ENCODE measurements at places on chromosomes 7 and 10.

GRCh38 chr7:79376299-79377025, 77.0 kb downstream of the MAGI2 start:
- no peak for DNase-seq

GRCh38 chr10:122349758-122350369, 24.6 kb upstream of the PLEKHA1 start:
- no peak for DNase-seq

GRCh38 chr10:48497780-48498770, 106.8 kb downstream of the ARHGAP22 start:
- DNase-seq: no peak

GRCh38 chr7:114180556-114181266, 233.9 kb upstream of the FOXP2 start:
- DNase-seq: no peak

DNA sequence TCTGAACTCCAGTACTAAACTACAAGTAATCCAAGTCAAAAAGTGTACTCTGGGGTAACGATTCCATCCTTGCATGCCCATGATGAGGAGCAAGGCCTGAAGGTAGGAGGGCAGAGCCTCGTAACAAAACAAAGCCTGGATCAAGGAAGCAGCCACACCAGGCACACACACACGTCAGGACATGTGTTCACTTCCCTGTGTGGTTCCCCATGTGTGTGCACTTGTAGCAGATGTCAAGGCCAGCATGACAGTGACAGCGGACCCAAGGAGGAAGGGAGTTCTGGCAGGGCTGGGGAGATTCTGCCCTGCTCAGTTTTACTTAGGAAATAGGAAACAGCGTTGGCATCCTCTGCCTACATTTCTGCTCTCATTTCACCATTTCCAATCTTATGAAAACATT, 92.8 kb downstream of the ALOX5 start:
- DNase-seq: no peak

DNA sequence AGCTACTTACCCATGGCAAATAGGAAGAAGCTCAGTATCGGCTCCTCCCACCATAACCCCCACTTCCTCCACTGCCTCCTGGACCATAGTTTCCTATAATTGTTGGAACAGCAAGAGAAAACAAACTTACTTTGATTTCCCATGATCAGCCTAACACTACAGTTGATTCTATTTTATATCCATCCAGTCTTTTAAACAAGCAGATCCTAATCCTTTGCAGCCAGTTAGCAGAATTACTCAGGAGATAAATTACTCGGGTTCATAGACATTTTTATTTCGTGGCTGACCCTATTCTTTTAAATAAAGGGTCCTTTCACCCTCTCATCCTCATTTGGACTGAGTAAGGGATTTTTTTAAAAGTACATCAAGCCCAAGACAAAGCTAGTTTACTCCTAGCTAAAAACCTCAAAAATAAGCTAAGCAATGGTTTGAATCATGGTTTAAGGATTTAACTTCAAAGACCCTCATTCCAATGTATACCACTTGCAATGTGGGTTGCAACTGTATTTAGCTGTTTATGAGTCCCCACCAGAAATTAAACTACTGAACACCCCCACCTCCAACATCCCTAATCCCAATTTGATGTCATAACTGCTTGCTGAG, 8.0 kb downstream of the HNRNPA2B1 start:
- no peak for DNase-seq

GRCh38 chr10:43408331-43408709, 666 bp downstream of the HNRNPF start:
- DNase-seq: no peak

DNA sequence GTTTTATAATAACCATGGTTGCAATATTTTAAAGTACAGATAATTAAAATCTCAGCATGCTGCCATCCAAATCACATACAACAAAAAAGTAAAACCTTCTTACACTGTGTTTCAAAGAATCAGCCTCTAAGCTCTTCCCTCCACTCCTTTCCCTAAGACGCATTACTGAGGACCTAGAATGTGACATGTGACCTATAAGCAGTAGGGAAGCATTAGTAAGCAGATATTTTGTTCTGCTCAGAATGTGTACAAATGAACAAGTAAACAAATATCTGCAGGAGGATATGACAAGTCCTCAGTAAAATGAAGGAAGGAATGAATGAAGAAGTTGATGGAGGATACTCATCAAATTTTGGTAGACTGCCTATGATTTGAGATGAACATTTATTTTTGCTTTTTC, 49.1 kb downstream of the RAB11FIP2 start:
- no peak for DNase-seq

DNA sequence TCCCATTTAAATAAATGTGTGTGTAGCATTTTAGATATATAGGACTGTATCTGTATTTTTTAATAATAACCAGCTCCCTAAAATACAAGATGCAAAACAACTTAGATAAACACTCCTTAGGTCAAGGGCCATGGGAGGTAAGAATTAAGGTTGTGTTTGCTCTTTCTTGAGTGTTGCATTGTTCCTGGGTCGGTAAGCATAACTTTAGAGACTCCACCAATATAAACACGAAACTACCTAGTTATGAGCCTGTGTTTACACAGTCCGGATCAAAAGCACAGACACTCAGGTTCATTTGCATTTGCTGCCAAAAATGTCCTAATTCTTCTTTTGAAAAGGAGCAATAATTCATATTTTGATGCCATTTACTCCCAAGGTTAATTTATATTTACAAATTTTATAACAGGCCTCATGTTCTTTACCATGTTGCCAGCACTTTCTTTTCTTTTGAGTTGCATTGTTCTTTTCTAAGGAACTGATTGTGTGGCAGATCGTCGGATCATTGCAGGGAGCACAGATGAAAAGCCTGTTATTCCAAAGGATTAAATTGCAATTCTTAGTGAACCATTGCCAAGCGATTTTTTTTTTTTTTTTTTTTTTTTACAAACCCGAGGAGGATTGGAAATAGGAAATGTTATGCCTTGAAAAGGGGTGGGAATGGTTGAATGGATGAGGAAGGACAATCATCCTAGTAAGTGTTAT, 45.8 kb upstream of the GLCCI1 start:
- no peak for DNase-seq

DNA sequence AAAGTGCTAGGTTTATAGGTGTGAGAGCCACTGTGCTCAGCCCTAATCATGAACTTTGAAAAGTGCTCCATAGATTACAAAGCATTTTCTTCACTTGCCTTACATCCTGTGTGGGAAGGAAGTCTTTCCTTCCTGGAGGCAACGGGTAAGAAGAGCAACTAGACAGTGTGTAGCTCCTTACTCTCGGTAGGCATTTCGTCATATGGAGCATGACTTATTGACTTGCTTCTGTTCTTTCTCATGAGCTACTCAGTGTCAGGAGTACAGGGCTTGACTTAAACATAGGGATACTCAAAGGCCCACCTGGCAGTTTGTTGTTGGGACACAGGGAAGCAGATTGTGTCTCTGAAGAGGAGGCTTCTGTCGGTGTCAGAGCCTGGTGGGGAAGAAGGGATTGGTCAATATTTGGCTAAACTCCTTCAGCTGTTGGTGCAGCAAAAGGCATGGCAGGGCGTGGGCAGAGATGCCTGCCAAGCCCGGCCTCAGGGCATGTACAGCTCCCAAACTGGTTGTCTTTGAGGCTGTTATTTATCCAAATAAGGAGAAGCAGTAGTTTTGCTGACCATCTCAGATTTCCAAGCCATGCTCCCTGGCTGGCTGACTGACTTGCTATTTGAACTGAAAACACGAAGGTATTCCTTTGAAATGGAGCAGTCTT, 248.9 kb downstream of the KIAA1217 start:
- DNase-seq: no peak

DNA sequence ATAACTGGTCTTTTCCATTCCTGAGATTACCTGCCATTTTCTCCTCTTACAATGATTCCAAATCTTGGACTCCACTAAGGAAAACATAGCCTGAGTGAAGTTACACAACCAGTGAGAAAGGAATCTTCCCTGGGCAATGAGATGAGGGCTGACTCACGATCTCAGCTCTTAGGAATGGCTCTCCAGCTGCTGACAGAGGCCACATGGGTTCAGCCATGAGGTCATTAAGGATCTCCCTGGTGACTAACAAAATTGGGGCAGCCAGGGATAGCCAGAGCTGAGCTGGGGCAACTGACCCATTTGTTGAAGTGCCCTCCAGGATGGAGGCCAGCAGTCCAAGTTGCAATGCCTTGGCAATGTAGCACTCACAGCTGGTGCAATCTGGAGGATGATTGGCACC, 78.7 kb upstream of the MKLN1 start:
- DNase-seq: no peak

- no peak for DNase-seq
These were observed 79.3 kb upstream of the ADCY1 start for GRCh38 chr7:45494885-45495284.

DNA sequence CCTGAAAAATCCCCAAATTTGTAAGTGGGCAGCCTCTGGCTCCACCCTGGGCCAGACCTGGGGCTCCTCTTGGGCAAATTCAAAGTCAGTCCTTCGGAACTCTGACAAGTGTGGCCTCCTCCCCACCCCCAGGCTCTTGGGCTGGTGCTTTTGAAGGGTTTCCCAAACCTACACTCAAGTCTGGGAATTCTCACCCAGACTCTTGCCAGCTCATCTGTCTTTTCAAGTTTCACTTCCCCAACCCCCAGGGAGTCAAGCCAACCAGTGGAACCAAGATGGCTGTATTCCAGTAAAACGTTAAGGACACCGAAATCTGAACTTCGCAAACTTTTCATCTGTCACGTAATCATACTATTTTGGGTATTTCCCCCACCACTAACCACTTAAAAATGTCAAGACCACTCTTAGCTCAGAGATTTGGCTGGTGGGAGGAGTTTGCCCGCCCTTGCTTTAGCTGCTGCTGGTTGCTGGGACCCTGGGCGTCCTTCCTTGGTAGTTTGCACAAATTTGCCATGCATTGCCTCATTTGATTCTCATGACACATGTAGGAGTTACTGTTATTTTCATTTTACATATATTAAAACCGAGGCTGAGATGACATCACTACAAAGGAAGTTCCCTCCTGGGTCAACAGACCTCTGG, 1.7 kb upstream of the MYO1G start:
- peak; percentile 69 for DNase-seq

DNA sequence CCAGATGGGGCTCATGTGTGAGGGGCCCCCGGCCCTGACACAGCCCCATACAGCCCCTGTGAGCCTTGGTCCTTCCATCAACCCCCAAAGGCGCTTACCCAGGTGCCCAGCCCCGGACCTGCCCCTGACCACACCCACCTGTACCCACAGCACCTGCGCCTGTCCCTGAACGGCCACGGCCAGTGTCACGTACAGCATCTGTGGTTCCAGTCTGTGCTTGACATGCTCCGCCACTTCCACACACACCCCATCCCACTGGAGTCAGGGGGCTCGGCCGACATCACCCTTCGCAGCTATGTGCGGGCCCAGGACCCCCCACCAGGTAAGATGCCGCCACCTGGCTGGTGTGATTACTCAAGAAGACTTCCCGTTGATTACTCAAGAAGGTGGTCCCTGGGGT, 33.5 kb downstream of the SH2B2 start:
- peak; percentile 23 for DNase-seq

DNA sequence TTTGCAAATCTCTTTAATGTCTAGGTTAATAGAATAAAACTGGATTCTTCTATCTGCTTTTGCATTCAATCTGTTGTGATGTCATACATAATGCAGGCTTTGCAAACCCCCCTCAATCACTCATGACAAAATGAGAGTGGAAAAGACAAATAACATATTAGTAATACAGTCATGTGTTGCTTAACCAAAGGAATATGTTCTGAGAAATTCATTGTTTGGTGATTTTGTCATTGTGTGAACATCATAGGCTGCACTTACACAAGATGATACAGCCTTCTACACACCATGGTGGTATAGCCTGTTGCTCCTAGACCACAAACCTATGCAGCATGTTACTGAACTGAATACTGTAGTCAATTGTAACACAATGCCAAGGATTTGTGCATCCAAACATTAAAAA, 87.3 kb upstream of the SEC61G start:
- no peak for DNase-seq

DNA sequence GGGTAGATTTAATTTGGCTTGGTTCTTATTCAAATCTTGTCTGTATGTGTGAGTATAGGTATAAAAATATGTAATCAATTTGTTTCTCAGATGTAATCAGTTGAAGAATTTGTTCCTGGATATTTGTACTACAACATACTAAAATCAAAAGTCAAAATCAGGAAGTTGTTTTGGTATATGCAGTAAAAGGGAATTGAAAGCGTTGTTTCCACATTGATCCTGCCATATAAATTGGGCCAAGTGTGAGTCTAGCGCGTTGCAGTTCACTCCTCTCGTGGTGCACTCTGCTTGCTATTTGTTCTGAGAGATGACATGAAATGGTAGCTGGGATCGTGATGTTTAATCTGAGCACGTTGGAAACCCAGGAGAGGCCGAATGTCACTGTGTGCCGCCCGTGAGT, 55.9 kb downstream of the SHH start:
- no peak for DNase-seq

DNA sequence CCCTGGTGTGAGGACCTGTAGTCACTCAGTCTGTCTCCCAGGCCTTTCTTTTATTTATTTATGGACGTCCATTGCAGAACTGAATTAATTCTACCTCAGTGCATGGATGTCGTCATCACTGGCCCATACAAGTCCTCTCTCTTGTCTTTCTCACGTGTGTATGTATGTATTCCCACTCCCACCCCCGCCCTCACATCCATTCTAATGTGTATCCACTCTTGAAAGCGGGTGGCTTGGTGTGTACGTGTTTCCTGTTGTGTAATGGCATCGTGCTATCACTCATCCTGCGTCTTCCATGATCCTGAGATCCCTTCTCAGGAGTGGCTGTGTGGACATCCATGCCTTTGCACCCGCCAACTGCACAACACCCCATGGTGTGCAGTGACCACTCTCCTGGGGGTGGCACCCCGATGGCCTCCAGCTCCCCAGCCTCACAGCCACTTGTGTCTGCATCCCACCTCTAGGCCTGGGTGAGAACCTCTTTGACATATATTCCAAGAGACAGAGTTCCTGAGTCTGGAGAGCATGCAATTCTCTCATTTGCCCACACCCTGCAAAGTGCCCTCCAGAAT, 3.0 kb upstream of the AOC1 start:
- no peak for DNase-seq

Measured in GM13977 (cell line).